ENCODE measurements at places on chromosomes 1 and 21. TPM values are rescaled to one million over a fixed set of nuclear protein-coding genes. Genes with fewer than 3 reads are reported as not detected.
A peak's percentile ranks its signal among the peaks of the same experiment; 100 is the strongest.

NGF gene
- 1.0 TPM for total RNA-seq

ZYG11A gene
- not detected for total RNA-seq

KIAA0040 gene
- 42.9 TPM for total RNA-seq

GPR52 gene
- 2.1 TPM for total RNA-seq

TGFB2 gene
- total RNA-seq, result 9.8 TPM

ERG gene
- 27.6 TPM for total RNA-seq

TLCD4 gene
- total RNA-seq, result 14.7 TPM

DNA sequence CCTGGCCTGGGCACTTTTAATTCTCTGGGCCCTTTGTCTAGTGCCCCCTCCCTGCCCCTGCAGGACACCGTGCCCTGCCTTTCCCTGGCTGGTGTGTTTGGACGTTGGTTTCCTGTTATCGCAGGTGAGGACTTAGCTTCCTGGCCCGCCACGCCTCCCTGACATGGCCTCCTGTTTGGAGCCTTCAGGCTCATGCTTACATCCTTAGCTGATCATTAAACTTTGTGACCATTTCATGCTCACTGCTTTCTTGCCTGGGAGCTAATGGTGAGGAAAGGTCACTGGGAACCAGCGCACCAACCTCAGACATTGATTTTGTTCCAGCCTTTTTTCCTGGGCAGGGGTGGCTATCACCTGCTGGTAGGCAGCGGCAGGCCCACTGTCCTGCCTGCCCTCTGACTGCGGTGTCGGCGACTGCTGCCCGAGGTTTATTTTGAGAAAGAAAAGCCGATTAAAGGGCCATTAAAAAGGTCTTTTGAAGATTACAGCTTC lies 3.7 kb downstream of the PFKL start:
- peaks cover 21% of the 10 kb centered on the region for H3K4me1 ChIP-seq
- H3K4me3 ChIP-seq, result no peak overlapping the region
- H3K27ac ChIP-seq, result no peak overlapping the region

DNA sequence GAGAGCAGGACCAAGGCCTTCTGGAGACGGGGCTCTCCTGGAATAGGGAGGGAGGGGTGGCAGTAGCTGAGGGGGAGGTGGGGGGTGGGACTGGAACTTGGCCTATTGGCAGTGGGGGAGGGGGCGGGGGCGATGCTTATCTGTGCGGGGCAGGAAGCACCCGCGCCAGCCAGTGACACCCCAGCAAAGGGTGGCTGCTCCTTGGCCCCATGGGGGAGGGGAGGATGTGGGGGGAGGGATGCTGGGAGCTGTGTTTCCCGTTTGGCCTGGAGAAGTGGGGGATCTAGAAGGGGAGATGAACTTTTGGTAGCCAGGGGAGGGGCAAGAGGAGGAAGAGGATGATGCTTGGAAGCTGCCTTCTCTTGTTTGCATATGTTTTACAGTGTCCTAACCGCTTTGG lies 11.0 kb downstream of the ZBTB7B start:
- peaks cover 56% of the 10 kb centered on the region for H3K36me3 ChIP-seq
- H3K4me1 ChIP-seq, result peaks cover 29% of the 10 kb centered on the region
- no peak overlapping the region for H3K4me3 ChIP-seq
- H3K27me3 ChIP-seq, result no peaks in the 10 kb centered on the region
- no peak for DNase-seq

DNA sequence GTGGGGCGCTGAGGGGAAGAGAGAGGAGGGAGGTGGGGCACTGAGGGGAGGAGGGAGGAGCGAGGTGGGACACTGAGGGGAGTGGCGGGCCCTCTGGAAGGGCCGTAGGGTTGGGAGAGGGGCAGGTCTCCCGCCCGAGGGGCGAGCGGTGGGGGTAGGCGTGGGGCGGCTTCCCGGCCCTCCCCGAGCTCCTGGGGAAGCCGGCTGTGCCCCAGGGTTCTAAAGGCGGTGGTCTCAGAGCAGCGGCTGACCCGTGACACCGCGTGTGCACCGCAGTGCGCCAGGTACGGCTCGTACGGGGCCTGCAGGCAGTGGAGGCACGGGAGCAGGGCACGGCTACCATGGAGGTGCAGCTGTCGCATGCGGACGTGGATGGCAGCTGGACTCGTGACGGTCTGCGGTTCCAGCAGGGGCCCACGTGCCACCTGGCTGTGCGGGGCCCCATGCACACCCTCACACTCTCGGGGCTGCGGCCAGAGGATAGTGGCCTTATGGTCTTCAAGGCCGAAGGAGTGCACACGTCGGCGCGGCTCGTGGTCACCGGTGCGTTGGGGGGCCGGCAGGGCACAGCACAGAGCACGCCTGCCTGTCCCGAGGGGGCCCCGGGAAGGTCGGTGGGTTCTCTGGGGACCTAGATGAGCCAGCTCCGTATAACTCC lies 68.5 kb downstream of the OBSCN start:
- H3K4me3 ChIP-seq, result peak overlapping the region; percentile 60
- peak; percentile 15 for DNase-seq
- no peak overlapping the region for H3K27ac ChIP-seq
- peaks cover 8% of the 10 kb centered on the region for H3K27me3 ChIP-seq
- no peaks in the 10 kb centered on the region for H3K36me3 ChIP-seq
- no peaks in the 10 kb centered on the region for H3K4me1 ChIP-seq

DNA sequence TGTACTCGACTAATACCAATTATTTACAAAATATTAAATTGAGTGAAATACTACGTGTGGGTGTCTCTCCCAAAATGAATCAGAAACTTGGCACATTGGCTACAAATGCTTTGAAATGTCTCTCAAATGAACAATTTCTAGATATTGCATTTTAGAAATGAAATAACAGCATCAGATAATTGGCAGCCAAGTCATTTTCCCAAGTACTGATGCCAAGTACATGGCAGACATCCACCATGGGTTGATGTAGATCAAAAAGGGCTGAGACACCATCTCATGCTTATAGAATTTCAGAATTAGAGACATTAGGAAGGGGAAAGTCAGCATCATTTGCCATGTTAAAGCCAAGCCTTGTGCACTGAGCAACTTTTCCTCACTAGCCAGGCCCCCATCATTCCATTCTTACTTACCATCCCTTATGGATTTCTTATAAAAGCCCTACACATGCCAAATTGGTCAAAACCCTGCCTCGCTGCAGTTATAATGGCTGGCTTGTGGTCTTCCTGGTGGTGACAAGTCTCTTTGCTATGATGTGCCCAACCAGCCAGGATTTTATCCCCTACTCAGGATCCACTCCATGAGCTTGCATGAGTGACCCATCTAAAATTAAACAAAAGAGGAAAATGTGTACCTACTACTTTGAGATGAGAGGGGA lies 73.1 kb downstream of the GREM2 start:
- DNase-seq, result no peak
- H3K27me3 ChIP-seq, result no peaks in the 10 kb centered on the region
- no peaks in the 10 kb centered on the region for H3K36me3 ChIP-seq
- H3K4me3 ChIP-seq, result no peak overlapping the region

DNA sequence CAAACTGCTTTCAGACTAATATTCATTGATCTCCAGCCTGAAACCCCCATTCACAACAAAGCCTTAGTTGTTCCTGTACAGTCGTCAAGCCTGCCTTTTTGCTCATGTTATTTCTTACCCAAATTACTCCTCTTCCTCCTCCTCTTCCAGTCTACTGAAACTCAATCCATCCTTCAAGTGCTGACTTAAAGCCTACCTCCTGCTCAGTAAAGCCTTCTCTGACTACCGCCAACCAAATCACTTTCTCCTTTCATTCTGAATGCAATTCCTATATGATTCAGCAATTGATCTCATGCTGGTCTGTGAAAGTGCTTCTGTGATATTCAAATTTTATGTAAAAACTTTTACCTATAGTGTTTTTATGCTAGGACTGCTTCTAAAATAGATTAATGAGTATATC lies 18.6 kb downstream of the TAF5L start:
- no peaks in the 10 kb centered on the region for H3K27me3 ChIP-seq
- DNase-seq, result no peak
- no peaks in the 10 kb centered on the region for H3K4me1 ChIP-seq
- no peak overlapping the region for H3K27ac ChIP-seq
- no peaks in the 10 kb centered on the region for H3K36me3 ChIP-seq

DNA sequence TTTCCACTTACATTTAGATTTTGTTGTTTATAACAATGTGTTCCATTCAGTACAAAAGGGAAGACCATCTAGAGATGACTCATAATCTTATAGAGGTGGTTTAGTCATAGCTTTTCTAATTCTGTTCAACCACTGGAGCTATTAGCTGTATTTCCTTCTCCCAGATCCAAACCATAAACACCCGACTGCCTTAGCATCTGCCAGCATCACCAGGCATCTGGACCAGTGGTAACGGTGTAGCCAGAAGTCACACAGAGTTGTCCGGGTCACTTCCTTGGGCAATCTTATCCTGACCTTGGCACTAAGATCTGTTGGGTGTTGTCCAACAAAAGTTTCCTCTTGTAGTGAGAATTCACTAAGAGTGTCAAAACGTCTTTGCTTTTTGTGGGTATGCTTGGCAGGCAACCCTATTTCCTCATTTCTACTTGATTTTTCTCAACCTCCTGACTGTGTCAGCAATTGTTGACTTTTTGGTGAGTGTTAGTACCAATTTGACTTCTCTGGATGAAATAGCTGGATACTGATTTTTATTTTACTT lies 372.1 kb upstream of the B3GALT2 start:
- no peak for DNase-seq
- H3K27ac ChIP-seq, result peak overlapping the region; percentile 33
- no peaks in the 10 kb centered on the region for H3K27me3 ChIP-seq
- H3K36me3 ChIP-seq, result no peaks in the 10 kb centered on the region
- peaks cover 13% of the 10 kb centered on the region for H3K4me1 ChIP-seq

- H3K4me1 ChIP-seq, result no peaks in the 10 kb centered on the region
- H3K27me3 ChIP-seq, result no peaks in the 10 kb centered on the region
- no peak overlapping the region for H3K27ac ChIP-seq
- no peaks in the 10 kb centered on the region for H3K36me3 ChIP-seq
- H3K4me3 ChIP-seq, result no peak overlapping the region
- no peak for DNase-seq
These were observed 21.1 kb upstream of the ZBTB21 start for GRCh38 chr21:42031241-42031640.

DNA sequence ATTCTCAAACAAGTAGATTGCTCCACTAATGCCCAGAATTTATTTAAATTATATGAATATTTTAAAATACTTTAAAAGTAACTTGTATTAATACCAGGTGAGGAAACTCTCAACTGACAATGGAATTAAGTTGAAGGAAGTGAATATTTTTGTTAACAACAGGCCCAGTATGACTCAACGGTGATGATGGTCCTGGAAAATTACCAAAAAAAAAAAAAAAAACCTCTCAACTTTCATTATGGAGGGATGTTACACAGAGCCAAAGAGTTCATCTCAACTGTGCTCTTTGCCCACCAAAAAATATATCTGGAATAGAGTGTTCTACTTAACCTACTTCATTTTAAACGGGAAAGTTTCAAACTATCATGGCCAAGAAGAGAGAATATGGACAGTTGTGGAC lies 28.3 kb downstream of the CFH start:
- no peaks in the 10 kb centered on the region for H3K4me1 ChIP-seq
- H3K27me3 ChIP-seq, result no peaks in the 10 kb centered on the region
- DNase-seq, result no peak
- H3K4me3 ChIP-seq, result no peak overlapping the region

DNA sequence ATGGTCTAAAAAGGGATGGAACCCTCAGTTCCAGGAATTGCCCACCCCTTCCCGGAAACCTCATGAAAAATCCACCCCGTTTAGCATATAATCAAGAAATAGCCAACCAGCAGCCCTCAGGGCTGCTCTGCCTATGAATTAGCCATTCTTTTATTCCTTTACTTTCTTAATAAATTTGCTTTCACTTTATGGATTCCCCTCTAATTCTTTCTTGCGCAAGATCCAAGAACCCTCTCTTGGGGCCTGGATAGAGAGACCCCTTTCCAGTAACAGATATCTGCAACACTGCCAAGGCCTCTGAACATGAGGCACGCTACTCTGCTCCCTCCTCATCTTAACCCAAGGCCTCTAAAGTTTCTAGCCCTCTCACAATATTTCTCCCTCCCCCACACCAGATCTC lies 58.9 kb upstream of the POU2F1 start:
- no peaks in the 10 kb centered on the region for H3K36me3 ChIP-seq
- peaks cover 15% of the 10 kb centered on the region for H3K27me3 ChIP-seq
- H3K4me1 ChIP-seq, result no peaks in the 10 kb centered on the region
- H3K27ac ChIP-seq, result no peak overlapping the region

DNA sequence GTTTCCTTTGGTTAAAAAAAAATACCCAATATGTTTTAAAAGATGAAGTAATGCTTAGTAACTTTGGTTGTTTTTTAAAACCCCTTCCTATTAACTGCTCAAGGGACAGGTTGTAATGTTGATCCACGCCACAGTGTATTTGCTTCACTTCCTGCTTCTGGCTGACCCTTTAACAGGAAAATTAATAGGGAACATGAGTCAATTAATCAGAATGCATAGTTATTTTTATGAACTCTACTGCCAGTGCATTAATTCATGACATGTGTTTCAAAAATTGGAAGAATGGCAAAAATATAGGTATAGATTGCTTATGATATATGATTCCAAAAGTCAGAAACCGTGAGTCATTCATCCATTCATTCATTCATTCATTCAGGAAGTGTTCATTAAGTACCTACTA lies 204.8 kb downstream of the SETD4 start:
- no peak overlapping the region for H3K27ac ChIP-seq
- peaks cover 15% of the 10 kb centered on the region for H3K27me3 ChIP-seq
- no peak overlapping the region for H3K4me3 ChIP-seq
- H3K4me1 ChIP-seq, result no peaks in the 10 kb centered on the region
- no peaks in the 10 kb centered on the region for H3K36me3 ChIP-seq

All from left lung (tissue), 14 donors.